ENCODE measurements at places on chromosomes 11 and 22.

DNA sequence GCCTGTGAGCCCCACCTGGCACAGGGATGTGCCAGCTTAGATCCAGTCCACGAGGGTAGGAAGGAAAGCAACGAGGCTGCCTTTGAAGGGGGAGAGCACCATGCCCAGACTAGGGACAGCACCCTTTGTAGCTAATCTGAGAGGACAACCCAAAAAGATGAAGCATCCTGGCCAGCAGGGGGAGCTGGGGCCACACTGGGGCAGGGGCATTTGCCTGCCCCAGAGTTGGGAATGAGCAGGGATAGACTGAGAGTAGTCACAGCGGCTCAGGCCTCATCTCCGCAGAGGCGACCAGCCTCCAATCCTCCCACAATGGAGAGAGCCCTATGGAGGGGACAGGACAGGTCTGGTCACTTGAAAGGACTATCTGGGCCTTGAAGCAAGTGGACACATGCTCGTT is 16.4 kb downstream of the LMO1 start:
- peak; percentile 27 for DNase-seq

- DNase-seq: no peak
These were observed 24.6 kb downstream of the DCPS start for GRCh38 chr11:126328444-126328843.

DNA sequence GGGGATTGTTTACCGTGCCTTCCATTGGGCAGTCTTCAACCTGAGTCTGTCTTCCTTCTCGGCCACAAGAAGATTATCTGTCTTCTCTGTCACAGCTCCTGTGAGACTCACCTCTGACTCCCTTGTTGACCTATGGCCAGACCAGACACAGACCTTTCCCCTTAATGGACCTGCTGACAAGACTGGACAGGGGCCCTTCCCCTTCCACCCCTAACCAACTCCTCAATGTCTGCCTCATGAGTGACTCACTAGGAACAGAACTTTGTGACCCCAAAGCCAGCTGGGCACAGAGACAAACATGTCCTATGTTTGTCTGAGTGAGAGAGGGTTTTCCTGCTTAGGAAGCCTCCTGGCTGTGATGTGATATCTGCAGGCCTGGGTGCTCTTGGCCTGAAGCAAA is 405.0 kb downstream of the BRD1 start:
- no peak for DNase-seq

GRCh38 chr22:38572065-38572464 is 2.1 kb upstream of the DMC1 start:
- peak; percentile 58 for DNase-seq

DNA sequence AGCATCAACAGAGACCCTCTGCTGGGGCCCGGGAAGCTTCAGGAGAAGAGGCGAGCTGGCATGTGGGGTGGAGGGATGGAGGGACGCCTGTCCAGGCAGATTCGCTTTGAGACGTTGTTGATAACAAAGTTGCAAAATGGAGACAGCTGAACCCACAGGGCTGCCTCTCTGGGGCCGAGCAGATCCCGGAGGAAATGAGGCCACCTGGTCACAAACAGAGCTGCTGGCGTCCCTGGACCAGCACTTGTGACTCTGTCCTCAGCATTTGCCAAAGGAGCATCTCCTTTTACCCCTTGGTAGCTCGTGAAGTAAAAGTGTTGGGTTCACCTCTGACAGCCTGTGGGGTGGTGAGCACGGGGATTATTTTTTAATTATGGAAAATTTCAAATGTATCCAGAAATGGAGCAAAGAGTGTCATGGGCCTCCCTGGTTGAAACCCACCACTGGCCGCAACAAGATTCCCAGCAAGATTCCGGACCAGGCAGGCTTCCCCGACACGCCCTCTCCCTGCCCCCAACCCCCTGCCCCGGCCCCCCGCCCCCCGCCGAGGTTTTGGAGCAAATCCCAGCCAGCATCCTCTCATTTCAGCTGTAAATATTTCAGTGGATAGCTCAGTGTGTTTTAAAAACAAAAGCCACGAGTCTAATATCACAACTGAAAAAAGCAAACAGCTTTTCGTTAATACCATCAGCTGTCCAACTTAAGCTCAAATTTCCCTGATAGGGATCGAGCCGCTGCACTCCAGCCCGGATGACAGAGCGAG is 20.3 kb downstream of the GRAMD4 start:
- DNase-seq: no peak

- peak; percentile 20 for DNase-seq
These were observed 12.4 kb upstream of the TIMP3 start for GRCh38 chr22:32788904-32789624.

DNA sequence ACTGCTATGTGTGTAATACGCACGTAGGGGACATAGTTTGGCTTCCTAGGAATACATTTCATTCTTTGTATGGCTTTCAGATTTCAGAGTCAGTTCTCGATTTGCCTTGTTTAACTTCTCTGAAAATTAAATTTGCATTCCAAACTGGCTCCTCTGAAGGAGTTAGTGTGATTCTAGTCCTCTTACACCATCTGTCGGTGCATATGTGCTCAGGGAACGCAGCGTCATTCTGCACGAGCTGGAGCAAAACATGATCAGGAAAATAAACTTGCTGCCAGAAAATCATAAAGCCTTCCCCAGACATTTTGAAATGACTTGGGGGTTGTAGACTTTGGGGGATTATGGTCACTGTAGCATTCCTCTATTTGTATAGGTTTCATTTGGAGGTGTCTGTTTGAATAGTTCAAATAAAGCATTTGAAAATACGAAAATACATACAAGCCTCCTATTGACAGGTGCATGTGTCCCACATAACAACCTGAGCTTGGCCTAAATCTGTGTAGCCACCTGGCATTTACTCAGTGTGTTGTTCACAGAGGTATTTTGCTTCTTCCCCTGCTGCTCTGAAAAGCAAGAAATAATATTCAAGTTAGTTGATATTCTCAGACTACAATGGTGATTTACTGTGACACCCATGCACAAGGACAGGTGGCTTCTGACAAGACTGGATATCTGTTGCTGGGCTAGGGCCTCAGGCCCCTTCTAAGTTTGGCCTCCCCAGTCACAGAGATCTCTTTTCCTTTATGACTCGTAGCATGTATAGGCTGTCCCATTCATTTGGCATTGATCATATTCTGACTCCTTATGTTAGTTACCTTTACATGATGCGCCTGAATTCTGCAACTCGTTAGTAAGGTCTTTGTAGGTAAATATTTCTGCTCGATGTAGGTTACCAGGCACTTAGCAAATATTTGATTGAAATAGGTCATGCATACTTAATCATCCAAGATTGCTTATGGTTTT is 81.6 kb upstream of the SORL1-AS1 start:
- DNase-seq: no peak

GRCh38 chr11:128757235-128757711 is 63.4 kb downstream of the FLI1 start:
- DNase-seq: no peak

DNA sequence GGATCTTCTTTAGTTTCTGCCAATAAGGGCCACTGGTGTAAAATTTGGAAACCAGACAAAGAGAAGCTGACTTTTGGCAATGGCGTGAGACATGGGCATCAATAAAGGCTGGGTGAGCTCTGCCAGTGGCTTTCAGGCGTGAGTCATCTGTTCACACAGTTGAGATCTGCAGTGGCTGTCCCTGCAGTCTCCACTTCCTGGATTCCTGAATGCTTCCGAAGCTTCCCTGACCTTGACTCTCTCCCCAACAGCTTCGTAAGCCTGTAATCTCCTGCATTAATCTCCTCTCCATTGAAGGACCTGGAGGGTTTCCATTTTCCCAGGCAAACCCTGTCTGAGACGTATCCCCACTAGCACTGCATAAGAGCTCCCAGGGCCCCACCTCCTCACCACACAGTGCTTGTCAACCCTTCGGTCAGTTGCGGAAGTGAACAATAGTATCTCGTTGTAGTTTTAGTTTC is 574.7 kb downstream of the TBC1D22A start:
- peak; percentile 87 for DNase-seq

DNA sequence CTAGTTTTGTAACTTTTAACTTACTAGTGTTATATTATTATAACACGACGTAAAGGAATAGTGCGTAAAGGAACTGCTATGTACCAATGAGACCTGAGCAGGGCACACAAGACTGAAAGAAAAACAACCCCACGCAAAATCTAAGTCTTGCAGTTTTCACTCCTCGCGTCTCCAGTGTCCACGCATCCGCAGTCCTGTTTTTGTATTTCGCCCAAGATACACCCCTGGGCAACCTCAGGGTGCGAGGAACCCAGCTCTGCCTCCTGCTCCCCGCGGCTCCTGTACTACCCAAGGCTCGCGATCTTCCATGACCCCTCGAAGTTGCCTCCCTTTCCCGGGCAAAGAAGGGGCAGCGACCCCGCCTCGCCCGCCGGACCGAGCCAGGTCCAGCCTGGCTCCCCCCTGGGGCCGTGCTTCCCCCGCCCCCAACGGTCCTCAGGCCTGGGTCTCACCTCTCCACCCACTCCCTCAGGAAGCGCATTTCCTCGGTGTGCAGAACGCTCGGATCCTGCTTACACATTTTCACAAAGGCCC is 393 bp downstream of the ST13 start:
- DNase-seq: peak; percentile 27

- DNase-seq: peak; percentile 74
These were observed 7.6 kb downstream of the SLC29A2 start for GRCh38 chr11:66363805-66364535.

GRCh38 chr11:69711822-69712801 is 8.3 kb upstream of the FGF19 start:
- DNase-seq: no peak

DNA sequence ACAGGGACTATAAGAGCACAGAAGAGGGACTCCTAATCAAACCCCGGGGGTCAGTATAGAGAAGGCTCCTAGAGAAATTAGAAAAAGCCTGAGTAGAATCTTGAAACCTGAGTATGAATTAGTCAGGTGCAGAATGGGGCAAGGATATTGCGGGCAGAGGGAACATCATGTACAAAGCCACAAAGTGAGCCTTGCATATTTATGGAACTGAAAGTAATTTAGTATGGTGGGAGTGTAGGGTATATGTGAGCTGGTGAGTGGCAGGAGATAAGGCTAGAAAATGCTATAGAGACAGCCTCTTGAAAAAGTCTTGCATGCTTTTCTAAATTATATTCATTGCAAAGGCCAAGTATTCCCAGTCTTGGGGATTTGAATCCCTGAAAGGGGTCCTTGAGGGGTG is 93.7 kb downstream of the STIM1 start:
- DNase-seq: no peak

DNA sequence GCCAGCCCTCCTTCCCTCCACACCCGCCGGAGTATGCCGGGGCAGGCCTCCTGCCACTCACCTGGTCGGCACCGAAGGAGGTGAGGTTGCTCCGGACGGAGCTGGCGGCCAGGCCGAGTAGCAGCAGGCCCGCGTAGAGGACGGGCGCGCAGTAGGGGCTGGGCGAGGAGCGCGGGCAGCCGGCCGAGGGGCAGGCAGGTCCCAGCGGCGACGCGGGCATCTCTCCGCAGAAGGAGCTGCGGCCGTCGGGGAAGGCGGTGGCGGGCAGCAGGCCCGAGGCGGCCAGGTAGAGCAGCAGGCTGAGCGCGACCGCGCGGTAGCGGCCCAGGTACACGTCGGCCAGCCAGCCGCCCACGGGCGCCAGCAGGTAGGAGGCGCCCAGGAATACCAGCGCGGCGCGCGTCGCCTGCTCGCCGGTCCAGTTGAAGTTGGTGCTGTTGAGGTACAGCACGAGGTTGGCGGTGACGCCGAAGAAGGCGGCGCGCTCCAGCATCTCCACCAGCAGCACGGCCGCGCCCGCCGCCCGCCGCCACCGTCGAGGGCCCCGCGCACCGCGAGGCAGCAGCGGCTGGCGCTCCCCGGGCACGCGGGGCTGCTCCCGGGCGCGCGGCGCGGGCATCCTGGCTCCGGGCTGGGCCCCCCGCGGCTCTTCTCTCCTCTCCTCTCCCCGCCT is 907 bp downstream of the SLC15A3 start:
- DNase-seq: no peak

GRCh38 chr11:14977101-14977880 is 5.1 kb upstream of the CALCA start:
- DNase-seq: no peak

GRCh38 chr22:23856721-23857605 is 712 bp upstream of the SLC2A11 start:
- no peak for DNase-seq

DNA sequence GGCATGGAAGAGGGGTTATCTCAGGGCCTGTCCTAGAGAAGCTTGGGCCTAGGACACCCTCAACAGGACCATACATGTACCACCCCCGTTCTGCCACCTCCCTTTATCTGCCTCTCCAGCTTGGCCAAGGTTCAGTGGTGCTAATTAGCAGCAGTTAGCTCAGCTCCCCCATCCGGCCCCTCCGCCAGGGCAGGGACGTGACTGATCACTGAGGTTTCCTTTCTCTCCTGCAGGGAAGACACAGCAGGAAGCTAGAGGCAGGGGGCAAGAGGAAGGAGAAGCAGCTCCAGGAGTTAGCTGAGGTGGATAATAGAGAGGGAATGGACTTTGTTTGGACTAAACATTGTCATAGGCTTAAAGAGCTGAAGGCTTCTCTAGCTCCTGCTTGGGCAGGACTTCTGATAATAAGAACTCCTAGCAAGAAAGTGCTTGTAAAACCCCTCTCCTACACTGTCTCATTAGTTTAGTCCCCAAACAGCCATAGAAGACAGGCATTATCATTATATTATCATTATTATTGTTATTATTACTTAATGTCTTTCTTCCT is 53.8 kb downstream of the BUD13 start:
- no peak for DNase-seq

- no peak for DNase-seq
These were observed 106.4 kb downstream of the BRD1 start for GRCh38 chr22:49721211-49721763.

DNA sequence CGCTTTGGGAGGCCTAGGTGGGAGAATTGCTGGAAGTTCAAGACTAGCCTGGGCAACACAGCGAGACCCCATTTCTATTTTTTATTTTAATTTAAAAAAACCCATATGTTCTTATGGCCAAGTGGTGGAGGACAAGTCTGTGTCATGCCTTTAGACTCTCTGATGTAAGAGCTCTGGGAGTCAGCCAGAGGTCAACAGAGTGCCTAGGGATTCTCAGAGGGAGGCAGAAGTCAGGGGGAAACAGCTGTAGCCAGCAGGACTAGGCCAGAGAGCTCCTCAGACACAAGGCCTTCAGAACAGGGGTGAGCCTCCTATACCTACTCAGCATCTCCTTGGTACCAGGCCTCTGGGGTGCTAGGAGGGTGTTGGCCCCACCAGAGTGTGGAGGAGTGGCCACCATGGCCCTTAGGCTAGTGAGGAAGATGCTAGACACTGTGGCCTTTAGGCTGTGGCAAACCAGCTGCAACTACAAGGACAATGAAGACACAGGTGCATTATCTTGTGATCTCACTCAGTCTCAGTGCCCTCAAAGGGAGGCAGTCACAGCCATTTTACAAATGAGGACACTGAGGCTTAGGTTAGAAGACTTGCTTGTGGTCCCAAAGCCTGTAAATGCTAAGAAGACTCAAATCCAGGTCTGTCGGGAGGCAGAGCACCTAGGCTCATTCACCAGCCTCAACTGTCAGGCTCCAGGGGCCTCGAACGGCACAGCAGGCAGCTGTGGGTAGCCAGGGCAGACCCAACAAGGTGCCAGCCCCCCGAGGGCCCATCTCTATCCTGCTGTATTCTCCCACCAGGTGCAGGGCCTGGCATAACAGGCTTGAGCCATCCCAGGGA is 5.0 kb downstream of the ZP1 start:
- no peak for DNase-seq
